ENCODE measurements at places on chromosomes 1 and 21.

DNA sequence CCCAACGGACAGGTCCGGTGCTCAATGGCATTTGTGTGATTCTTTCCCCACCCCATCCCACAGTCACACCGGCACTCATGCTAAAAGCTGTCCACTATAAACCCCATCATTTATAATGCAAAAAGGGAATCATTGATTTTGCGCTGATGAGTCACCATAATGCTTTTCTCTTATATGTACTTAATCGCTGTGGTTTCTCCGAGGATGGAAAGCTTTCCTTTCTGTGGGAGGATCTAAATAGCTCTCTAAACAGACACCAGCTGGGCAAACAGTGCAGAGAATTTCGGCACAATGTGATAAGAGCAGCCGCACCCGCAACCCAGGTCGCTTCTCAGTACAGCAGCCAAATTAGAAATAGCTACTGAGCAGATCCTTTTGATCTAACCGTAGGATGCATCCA lies 85.6 kb downstream of the SETD4 start:
- DNase-seq: no peak

- DNase-seq: no peak
Measured at GRCh38 chr1:41850029-41850428, 68.7 kb downstream of the HIVEP3 start.

DNA sequence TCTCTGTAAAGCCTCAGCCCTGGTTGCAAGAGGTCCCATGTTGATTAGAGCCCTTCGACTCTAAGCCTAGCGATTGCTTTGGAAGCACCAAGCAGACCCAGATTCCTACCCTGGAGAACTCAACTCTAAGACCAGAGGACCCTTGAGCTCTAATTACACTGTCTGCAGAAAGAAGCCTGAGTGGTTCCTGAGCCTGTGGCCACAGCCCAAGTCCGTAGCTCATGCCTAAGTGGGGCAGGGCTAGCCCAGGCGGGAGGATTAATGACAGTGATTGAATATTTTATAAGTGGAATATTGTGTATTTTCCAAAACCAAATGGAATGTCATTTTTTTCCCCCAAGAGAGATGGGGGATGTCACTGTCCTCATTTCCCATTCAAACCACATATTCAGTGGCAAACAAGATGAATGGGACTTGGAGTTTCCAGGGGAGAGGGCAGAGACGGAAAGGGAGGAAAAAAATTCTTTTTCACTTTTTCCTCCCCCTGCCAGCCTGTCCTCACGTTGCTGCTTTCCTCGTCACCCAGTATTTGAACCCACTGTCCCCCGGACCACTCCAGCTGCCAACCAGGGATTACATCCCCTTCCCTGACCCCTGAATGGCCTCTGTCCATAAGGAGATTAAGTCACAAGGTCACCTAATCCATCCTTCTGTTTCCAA lies 79.6 kb upstream of the CTTNBP2NL start:
- no peak for DNase-seq

DNA sequence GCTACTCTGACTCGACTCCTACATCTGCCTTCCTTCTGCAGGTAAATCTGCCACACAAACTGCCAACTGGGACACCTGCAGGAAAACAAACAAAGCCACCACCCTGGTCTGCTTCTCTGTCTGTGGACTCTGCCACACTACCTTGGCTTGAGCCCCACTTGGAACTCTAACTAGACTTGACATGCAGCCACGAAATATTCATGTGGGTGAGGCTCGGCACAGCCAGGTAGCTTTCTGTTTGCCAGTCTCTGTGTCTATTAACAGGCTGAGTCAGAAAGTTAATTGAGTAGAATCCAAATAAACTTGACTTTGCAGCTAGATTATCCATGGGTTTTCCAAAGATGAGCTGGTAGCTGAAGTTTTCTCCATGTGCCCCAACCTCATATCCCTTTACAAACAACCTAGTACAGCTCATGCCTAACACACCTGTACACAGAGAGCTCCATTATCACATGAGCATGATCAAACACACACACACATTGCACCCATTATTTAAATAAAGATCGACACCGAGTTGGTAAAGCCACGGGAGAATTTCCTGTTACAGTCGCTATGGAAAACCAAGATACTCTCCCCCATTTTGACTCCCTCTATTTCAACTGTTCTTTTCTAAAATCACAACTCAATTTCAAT lies 808 bp downstream of the C1orf116 start:
- no peak for DNase-seq

DNA sequence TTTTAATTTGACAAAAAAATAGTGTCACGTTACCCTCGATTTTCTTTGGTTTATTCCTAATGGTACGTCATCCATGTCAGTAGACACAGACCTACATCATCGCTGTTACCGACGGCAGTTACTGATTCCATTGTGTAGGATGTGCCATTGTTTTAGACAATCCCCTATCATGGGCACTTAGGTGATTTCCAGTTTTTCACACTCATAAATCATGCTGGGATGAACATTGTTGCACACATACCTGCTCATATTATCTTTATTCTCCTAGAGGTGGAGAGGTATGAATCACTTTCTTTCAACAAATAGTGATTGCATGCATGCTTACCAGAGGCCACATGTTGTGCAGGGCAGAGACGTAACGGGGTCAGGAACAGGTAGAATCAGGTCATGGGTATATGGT lies 79.7 kb upstream of the EFHD2 start:
- no peak for DNase-seq

GRCh38 chr21:17726047-17726829 lies 92.9 kb downstream of the C21orf91 start:
- no peak for DNase-seq

GRCh38 chr1:53090227-53091147 lies 28.5 kb downstream of the PODN start:
- DNase-seq: no peak

GRCh38 chr1:118933051-118933781 lies 54.9 kb downstream of the TBX15 start:
- no peak for DNase-seq

DNA sequence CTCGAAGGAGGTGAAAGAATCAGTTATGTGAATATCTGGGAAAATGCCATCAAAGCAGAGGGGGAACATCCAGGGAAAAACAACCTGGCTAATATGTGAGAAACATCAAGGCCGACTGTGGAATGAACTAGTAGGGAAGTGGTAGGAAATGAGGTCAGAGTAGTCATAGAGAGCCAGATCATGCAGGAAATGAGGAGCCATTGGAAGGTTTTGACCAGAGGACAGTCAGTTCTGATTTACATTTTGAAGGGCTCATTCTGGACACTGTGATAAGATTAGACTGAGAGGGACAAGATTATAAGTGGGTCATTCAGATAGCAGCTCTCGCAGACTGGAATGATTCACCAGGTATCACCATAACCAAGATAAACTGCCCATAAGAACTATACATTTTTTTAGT lies 63.7 kb downstream of the SYT14 start:
- no peak for DNase-seq

DNA sequence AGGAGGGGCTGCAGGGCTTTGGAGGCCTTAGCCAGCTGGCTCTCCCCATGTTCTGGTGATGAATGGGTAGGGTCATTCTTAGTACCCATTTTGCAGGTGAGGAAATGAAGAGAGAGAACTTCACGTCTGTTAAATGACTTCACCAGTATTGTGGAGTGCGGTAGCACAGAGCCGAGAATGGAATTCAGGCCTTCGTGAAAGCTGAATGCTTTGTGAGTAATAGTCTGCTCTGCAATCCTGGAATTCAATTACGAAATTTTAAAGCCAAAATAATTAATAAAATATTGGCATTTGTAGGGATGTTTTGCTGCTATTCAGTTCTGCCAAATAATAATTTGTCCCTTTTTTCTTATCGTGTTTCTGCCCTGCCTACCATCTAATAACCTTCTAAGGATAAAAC lies 197.7 kb downstream of the GREM2 start:
- DNase-seq: no peak

DNA sequence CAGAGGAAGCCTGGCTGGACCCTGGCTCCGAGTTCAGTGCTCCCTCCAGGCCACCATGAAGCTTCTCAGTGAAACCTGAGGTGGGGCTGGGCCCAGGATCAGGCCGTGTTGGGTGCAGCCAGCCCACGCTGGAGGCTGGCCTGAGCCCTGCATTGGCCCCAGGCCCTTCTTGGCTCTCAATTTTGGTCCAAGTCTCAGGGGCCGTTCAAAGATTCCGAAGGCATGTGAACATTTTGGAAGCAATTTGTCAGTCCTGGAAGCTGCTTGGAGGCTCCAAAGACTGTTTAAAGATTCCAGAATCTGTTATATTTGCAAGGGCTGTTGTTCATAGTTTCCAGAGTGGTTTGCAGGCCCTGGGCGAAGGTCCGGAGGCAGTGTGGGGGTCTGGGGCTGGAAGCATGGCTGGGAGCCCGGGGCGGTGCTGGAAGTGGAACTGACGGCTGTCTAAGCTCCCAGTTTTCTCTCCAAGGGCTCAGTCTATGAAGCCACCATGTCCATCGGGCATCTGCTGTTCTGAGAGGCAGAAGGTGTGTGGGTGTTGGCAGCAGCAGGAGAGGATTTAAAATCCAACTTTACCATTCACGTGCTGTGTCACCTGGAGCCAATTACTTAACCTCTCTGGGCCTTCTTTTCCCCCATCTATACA lies 104.9 kb downstream of the EPHB2 start:
- no peak for DNase-seq

DNA sequence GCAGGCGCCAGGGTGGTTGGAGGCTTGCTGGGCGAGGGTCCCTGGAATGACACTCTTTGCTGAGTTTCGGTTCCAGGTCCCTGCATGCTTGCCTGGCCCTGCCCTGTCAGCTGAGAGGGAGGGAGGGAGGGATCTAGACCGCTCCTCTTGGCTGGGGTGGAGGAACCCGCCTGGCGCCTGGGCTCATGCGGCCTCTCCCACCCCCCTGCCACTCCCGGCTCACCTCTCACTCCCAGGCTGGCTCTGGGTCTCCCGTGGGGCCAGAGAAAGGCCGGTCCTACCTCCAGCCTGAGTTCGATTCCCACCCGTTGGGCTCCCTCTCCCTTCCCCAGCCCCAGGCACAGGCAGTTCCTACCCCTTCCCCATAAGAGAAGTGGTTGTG lies 19.0 kb upstream of the IFNLR1 start:
- DNase-seq: no peak

GRCh38 chr1:203702130-203702577 lies 62.8 kb upstream of the LAX1 start:
- no peak for DNase-seq

- no peak for DNase-seq
Measured at GRCh38 chr1:201295346-201295745, 12.0 kb downstream of the PKP1 start.

GRCh38 chr1:19441048-19441780 lies 44.1 kb downstream of the CAPZB start:
- no peak for DNase-seq

GRCh38 chr21:37783016-37783415 lies 133.2 kb downstream of the KCNJ6 start:
- DNase-seq: no peak

GRCh38 chr1:50970509-50970887 lies 453 bp downstream of the CDKN2C start:
- no peak for DNase-seq

DNA sequence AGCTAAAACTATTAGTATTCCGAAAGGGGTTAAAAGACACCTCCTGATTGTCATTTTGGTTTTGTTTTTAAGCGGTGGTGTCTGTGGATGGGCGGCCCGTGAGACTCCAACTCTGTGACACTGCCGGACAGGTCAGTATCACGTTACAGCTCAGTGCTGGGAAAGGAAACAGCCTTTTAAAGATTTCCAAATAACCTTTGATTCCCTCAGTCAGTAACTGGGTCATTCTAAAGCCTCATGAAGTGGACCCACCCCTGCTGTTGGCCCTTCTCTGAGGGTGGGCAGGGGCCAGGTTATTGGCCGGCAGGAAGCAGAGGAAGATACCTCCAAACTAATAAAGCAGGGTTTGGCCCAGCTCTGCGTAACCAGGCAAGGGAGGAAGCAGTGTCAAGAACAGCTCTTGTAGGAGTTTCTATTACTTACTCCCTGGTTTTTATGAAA lies 2.3 kb downstream of the RHOU start:
- DNase-seq: no peak

GRCh38 chr21:14863745-14864210 lies 201.0 kb downstream of the NRIP1 start:
- DNase-seq: no peak

DNA sequence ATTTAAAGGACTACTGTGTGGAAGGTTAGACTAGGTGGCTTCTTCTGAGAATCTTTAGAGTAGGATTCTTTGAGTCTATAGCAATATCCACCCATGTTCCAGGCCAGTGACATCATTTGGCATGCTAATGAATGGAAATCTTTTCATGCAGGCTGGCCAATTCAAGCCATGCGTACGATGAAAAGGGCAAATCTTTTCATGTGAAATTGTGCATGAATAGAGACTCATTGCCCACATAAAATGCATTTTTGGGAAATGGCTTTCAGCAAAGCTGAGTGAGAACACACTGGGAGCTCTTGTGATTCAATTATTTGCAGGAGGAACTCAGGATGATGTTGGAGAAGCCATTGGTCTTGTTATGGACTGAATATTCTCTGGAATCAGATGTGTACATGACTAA lies 324.9 kb upstream of the DAB1 start:
- DNase-seq: no peak

DNA sequence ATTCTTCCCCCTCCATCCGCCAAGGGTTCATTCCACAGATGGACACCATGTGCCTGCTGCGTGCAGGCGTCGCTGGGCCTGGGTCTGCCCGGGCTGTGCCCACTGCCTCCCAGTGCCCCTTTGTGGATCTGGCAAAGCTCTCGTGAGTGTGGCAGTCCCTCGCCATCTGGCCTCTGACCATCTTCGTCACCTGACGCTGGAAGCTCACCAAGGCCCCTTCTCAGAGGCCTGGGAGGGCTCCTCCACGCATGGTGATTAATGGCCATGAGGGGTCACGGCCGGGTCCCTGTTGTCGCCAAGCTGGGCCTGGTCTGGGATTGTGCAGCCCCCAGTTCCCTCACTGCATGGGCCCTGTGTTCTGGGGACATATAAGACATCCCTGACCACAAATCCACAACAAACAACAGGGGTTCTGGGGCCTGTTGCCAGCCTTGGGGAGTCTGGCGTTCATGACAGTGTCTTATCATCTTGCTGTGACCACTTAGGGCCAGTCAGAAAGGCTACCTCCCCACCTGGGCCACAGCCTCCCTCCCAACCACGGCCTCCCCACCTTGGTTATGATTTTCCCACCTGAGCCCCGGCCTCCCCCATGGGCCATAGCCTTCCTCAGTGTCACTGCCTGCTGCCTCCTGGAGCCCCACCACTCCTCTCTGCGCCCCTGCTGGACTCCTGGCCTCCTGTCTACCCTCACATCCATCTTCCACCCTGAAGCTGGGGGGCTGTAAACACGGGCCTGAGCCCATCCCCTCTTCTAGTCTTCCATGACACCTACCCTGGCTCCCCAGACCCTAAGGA lies 27.9 kb downstream of the SLC45A1 start:
- DNase-seq: no peak

DNA sequence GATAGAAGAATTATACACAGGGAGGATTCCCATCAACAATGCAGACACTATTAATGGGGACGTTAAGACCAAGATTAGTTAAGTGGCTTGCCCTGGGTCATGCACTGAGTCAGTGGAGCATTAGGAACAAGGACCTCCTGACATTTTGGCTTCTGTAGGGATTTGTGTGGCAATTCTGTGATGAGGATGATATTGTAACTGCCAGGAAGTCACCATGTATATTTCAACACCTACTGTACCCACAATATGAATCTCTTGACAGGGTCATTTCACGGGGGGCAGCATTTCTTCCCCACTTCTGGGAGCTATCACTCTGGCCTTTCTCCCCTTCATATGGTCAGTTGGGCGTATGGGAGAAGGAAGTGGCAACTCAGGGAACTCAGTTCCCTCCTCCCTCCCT lies 134.9 kb downstream of the RUNX1 start:
- DNase-seq: no peak
